Osteoblast (primary cell): ENCODE measurements at places on chromosomes 7 and 10. TPM values are rescaled to one million over a fixed set of nuclear protein-coding genes. Genes with fewer than 3 reads are reported as not detected.

FZD8 gene
- total RNA-seq, result 15.2 and 21.8 TPM in 2 replicates

NPSR1 gene
- not detected in 2 replicates for total RNA-seq

TMEM196 gene
- not detected in 2 replicates for total RNA-seq

CHST15 gene
- total RNA-seq, result 22.8 and 36.2 TPM in 2 replicates

NUDT13 gene
- total RNA-seq, result 1.8 and 2.1 TPM in 2 replicates

ADGRA1 gene
- not detected in 2 replicates for total RNA-seq

FOXI2 gene
- total RNA-seq, result not detected in 2 replicates

ABCC2 gene
- total RNA-seq, result 1.5 and 1.8 TPM in 2 replicates

FAM237B gene
- not detected in 2 replicates for total RNA-seq

PAX4 gene
- not detected in 2 replicates for total RNA-seq

PPRC1 gene
- 14.1 and 17.7 TPM in 2 replicates for total RNA-seq

LIPF gene
- not detected in 2 replicates for total RNA-seq

CFAP46 gene
- under 0.01 and 0.29 TPM in 2 replicates for total RNA-seq
